Cardiac ventricle fibroblast (primary cell): ENCODE measurements at places on chromosomes 1 and 21. TPM values are rescaled to one million over a fixed set of nuclear protein-coding genes. Genes with fewer than 3 reads are reported as not detected.

The SPRR2A gene
- total RNA-seq, result not detected in 2 replicates

The ERO1B gene
- total RNA-seq, result 3.5 and 3.9 TPM in 2 replicates

The OR2W3 gene
- total RNA-seq, result not detected in 2 replicates

The RGS8 gene
- total RNA-seq, result not detected in 2 replicates

The RGS1 gene
- total RNA-seq, result not detected in 2 replicates

The LCE1C gene
- not detected in 2 replicates for total RNA-seq

The TINAGL1 gene
- 9.4 and 12.2 TPM in 2 replicates for total RNA-seq

The FAM167B gene
- total RNA-seq, result 0.44 and 0.54 TPM in 2 replicates

The LDLRAD1 gene
- total RNA-seq, result not detected in 2 replicates

The CADM3 gene
- total RNA-seq, result 185 and 186 TPM in 2 replicates
